ENCODE measurements at places on chromosomes 11 and 22. TPM values are rescaled to one million over a fixed set of nuclear protein-coding genes. Genes with fewer than 3 reads are reported as not detected.

Gene TAF10
- total RNA-seq = 69.1 TPM

Gene RBMXL2
- not detected for total RNA-seq

DNA sequence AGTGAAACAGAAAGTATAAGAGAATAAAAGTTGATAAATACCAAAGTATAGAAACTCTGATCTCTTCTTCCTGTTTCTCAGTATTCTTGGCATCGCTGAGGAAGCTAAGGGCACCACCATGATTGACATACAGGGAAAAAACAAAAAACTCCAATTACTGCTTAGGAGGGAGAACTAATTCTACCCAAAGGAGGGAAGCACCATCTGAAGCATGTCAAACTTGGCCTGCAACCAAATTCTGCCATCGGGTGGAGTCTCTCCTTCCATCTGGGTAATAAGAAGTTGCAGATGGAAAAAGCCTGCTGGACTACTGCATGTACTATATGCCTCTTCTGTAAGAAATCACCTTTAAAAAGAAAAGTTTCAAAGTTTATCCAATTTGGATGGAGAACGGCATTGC is 30.5 kb upstream of the PPP2R1B start:
- H3K4me1 ChIP-seq = no peaks in the 10 kb centered on the region
- H3K27me3 ChIP-seq = no peaks in the 10 kb centered on the region
- no peaks in the 10 kb centered on the region for H3K36me3 ChIP-seq
- DNase-seq = no peak

- DNase-seq = no peak
- peaks cover 4% of the 10 kb centered on the region for H3K36me3 ChIP-seq
- no peaks in the 10 kb centered on the region for H3K4me1 ChIP-seq
- H3K27ac ChIP-seq = no peak overlapping the region
Observed at GRCh38 chr22:17110791-17111550, 10.2 kb downstream of the TMEM121B start.

DNA sequence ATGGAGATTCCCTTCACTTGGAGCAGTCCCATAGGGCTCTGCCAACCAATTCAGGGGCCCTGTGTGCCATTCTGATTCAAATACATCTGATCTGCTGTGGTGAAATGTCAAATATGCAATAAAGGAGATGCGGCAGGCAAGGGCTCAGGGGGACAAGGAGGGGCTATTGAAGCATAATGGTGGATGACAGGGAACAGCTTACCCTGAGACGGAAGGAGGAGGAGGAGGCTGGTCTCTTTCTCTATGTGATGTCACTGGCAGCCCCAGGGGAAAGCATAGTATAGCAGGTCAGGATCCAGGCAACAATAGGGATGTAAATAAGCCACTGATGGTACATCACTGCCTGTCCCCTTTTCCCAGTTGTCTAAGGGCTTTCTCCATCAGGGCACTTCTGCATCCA is 350.9 kb upstream of the SYN3 start:
- H3K27me3 ChIP-seq = no peaks in the 10 kb centered on the region
- H3K27ac ChIP-seq = no peak overlapping the region
- H3K36me3 ChIP-seq = no peaks in the 10 kb centered on the region
- H3K4me1 ChIP-seq = no peaks in the 10 kb centered on the region
